Mammary epithelial cell (primary cell): ENCODE measurements at places on chromosomes 2 and 18. TPM values are rescaled to one million over a fixed set of nuclear protein-coding genes. Genes with fewer than 3 reads are reported as not detected.

TXNDC2 gene
- 0.09 TPM for polyA plus RNA-seq

ALPI gene
- not detected for polyA plus RNA-seq

FLACC1 gene
- 0.12 TPM for polyA plus RNA-seq

MATN3 gene
- polyA plus RNA-seq, result 3.4 TPM

ACTG2 gene
- polyA plus RNA-seq, result 1.0 TPM

VSNL1 gene
- 40.4 TPM for polyA plus RNA-seq

DNAJC5G gene
- not detected for polyA plus RNA-seq

TNFRSF11A gene
- polyA plus RNA-seq, result 2.3 TPM

FAM117B gene
- polyA plus RNA-seq, result 0.95 TPM

IL36RN gene
- 0.46 TPM for polyA plus RNA-seq
